ENCODE measurements at places on chromosomes 11 and 22.

DNA sequence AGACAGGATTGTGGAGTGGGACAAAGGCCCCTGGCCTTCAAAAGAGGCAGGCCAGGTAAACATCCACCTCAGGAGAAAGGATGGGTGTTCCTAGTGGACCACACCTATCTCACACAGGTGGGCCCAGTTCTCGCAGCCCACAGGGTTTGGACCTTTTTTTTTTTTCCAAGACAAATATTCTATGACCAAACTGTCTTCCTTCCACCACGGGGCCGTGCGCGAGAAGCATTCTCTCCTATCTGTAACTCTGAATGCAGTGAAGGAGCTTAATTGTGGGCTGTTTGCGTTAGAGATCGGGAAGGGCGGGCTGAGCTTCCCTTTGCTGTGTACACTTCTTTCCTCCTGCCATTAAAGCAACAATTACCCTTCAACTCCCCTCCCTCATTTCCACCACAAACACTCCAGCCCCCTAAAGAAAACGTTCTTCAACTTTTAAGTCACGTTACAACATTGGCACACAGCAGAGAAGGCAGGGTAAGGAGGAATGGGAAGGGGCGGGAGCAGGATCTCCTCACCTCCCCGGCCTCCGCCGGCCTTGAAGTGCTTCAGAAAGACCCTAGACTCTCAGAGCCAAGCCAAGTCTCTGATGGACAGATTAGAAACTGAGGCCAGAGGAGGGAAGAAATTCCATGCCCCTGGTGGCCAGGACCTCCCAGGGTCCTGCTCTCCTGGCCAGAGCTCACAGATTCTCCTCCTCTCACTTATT is 238.4 kb downstream of the BUD13 start:
- DNase-seq = no peak
- H3K36me3 ChIP-seq = no peaks in the 10 kb centered on the region
- H3K4me1 ChIP-seq = no peaks in the 10 kb centered on the region
- no peak overlapping the region for H3K27ac ChIP-seq
- H3K4me3 ChIP-seq = no peak overlapping the region

DNA sequence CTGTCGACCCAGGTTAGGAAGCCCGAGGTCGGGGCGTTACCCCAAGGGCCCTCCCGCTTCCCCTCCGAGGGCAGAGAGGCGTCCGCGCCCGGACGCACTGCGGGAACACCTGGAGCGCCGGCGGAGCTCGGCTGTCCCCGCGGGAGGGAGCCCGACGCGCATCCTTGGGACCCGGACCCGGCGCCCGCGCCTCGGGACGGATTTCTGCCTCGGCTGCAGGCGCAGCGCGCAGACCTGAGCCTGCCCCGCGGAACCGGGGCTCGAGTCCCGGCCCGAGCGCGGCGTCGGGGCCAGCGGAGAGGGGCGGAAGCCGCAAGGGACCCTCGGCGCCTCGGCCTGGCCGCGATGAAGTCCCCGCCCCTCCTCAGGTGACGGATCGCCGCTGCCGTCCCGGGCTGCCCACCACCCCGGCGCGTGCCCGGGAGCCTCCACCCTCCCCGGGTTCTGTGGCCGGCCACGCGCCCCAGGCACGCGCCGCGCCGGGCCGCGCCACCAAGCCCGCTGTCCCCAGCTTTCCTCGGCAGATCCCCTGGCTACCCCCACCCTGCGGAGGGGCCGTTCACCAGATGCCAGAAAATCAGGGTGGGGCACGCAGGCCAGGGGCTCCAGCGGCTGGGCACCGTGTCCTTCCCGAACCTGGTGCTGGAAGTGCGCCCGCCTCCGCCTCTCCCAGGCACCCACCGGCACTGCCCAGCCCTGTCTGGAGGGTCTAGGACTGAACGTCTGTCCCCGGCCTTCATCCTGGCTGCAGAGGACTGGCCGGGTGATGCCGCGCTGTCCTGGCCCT is 410 bp downstream of the GLB1L3 start:
- peaks cover 10% of the 10 kb centered on the region for H3K4me1 ChIP-seq
- DNase-seq = no peak
- H3K27ac ChIP-seq = no peak overlapping the region
- peak overlapping the region; percentile 37 for H3K4me3 ChIP-seq
- H3K27me3 ChIP-seq = peaks cover 68% of the 10 kb centered on the region

DNA sequence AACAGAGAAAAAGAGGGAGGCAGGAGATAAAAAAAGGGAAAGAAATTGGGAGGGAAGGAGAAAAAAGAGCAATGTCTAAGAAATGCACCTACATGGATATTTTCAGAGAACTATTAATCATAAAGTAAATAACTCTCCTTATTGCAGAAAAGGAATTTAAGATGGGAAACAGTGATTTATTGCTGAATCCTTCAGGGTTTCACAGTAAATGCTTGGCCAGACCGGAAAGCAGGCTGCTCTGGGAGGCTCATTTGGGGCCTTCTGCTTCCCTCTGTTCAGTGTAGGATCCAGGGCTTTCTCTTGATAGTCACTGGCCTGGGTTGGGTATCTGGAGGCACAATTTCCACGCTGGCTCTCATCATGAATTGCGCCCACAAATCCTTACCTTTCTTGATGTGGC is 324.3 kb upstream of the SORL1-AS1 start:
- no peaks in the 10 kb centered on the region for H3K27me3 ChIP-seq
- no peaks in the 10 kb centered on the region for H3K4me1 ChIP-seq
- no peak overlapping the region for H3K27ac ChIP-seq
- peak; percentile 20 for DNase-seq
- H3K36me3 ChIP-seq = no peaks in the 10 kb centered on the region

DNA sequence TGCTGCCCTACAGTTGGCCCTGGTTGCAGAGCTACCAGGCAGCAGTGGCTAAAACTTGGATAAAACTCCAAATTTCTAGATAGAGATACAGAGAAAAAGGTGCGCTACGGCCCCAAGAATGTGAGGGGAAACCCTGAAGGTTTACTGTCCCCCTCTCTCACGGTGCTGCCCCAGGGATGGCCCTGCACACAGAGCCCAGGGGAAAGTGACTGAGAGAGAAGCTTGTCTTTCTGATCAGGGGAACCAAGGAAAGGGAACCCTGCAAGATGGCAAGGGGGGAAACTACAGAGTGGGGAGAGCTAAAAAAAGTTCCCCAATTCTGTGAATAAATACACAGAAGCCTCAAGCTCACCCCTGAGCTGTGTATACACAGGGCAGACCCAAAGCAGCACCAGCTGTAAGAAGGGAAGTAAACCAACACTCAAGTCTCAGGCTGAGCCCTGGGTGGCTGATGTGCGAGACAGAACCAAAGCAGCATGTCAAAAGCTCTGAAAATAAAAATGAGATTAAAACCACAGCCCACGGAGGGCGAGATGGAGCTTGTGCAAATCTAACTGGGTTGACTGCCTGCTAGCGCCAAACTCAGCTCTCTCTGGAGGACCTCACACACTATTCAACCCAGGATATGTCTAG is 22.1 kb downstream of the GNB1L start:
- no peaks in the 10 kb centered on the region for H3K27me3 ChIP-seq
- no peak overlapping the region for H3K27ac ChIP-seq
- DNase-seq = no peak
- no peak overlapping the region for H3K4me3 ChIP-seq
- H3K36me3 ChIP-seq = no peaks in the 10 kb centered on the region
- no peaks in the 10 kb centered on the region for H3K4me1 ChIP-seq

Data from astrocyte (in vitro differentiated cells and primary cell).